ENCODE measurements at places on chromosomes 3 and 15. TPM values are rescaled to one million over a fixed set of nuclear protein-coding genes. Genes with fewer than 3 reads are reported as not detected.

- no peaks in the 10 kb centered on the region for H3K4me1 ChIP-seq
- no peak overlapping the region for H3K4me3 ChIP-seq
- no peak overlapping the region for H3K27ac ChIP-seq
- H3K36me3 ChIP-seq = no peaks in the 10 kb centered on the region
- no peaks in the 10 kb centered on the region for H3K27me3 ChIP-seq
Measured at GRCh38 chr3:72606005-72606800, 242.0 kb downstream of the SHQ1 start.

- DNase-seq = no peak
- no peaks in the 10 kb centered on the region for H3K4me1 ChIP-seq
- no peak overlapping the region for H3K4me3 ChIP-seq
- H3K36me3 ChIP-seq = no peaks in the 10 kb centered on the region
Measured at GRCh38 chr3:48419597-48419996, 10.3 kb downstream of the PLXNB1 start.

DNA sequence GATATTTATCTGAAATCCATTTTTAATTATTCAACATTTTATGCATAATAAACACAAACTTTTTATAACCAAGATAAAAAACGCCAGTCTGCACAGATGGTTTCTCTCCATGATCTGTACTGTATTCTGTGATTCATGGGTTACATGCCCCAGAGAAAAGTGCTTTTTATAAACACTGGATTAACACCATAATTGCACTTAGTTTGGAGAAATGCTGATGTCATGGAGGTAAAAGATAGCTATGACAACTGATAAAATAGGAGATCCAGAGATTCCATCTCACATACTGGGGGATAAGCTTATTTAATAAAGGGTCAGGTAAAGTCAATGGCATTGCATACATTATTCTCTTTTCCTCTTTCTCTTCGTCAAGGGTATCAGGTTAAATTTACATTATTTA is 1460.4 kb upstream of the ALCAM start:
- H3K27ac ChIP-seq = no peak overlapping the region
- H3K4me3 ChIP-seq = no peak overlapping the region
- H3K27me3 ChIP-seq = no peaks in the 10 kb centered on the region
- no peaks in the 10 kb centered on the region for H3K4me1 ChIP-seq
- no peak for DNase-seq

The PLS1 gene
- 0.86 TPM for total RNA-seq

The ZCWPW2 gene
- 1.6 TPM for total RNA-seq

The LRTM1 gene
- total RNA-seq = not detected
